ENCODE measurements at places on chromosomes 7 and 10.

- no peak for DNase-seq
These were observed 38.0 kb upstream of the RTKN2 start for GRCh38 chr10:62306663-62307062.

GRCh38 chr7:157703131-157703530 is 366.3 kb downstream of the DNAJB6 start:
- no peak for DNase-seq

- DNase-seq = no peak
These were observed 72.3 kb upstream of the APBB1IP start for GRCh38 chr10:26365681-26366358.

GRCh38 chr7:93890041-93890463 is 501 bp downstream of the TFPI2 start:
- no peak for DNase-seq

GRCh38 chr10:123640016-123640535 is 26.1 kb upstream of the GPR26 start:
- DNase-seq = no peak

DNA sequence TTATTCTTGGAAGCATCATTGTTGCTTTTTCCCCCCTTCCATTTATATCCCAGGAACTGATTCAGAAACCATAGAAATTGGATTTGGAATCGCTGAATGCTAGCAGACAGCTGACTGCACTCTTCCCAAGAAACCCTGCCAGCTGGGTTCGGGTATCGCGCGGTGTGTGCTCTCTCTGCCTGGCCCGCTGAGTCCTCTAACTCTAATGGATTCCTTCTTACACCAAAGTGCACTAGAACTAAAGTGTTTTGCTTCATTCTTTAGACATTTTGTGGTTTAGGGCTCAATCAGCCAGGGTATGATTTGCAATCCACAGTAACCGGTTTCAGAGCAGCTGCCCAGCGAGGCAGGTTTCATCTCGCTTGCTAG is 92.2 kb downstream of the EGFR start:
- DNase-seq = no peak

DNA sequence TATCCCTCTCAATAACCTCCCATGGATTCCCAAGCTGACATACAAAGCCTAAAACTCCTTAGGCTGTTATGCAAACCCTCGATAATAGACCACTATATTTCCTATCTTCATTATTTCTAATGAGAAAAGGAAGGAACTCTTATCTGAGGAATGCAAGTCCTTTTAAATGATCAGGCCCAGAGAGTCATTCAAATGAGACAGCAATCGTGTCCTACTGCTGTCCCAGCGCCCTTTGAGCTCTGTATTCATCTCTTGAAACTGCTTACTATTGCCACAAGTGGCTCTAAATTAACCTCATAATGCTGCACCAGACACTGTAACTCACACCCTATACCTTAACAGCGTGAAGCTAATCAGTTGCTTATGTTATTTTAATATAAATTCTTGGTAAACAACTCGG is 182.1 kb upstream of the NAMPT start:
- DNase-seq = no peak

DNA sequence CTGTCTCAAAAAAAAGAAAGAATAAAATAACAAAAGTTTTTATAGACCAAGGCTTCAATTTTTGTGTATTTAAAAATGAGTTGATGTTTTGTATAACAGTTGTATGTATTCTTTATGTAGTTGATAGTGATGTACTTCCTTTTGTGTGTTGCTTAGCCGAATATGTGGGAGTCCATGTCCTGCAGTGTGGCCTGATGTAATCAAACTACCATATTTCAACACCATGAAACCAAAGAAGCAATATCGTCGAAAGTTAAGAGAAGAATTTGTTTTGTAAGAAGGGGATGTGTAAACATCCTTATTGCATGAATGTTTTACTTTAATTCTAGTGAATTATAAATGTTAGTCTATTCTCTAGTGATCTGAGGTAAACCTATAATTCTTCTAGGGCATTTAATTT is 56.6 kb downstream of the MPLKIP start:
- DNase-seq = no peak

- no peak for DNase-seq
These were observed 270.8 kb upstream of the POM121L12 start for GRCh38 chr7:52764492-52765169.

DNA sequence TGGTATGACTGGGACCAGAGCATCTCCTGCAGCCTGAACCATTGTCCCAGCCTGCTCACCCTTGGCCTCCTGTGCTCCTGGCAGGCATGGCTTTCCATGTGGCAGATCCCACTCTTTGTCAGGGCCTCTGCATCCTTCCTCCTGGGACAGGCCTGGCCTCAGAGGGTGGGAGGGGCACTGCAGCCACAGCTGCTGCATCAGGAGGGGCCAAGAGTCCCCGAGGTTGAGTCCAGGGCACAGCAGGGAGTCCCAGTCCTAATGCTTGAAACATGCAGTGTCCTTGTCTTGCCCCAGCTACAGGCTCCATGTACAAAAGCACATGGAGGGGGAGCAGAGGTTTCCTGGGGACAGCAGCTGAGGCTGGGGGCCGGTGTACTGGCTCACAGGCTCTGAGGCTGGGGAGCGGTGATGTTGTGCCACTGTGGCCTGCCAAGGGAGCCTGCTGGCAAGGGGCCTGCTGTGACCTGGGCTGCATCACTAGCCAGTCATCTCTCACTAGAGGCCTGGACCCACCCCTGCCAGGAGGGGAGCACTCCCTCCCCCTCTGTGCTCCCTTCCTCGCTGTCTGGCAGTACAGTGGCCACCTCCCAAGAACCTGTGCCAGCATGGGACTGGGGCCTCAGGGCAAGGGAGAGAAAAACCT is 144.8 kb downstream of the ZNF248 start:
- DNase-seq = no peak

- DNase-seq = no peak
These were observed 12.9 kb upstream of the INPP5A start for GRCh38 chr10:132524443-132525285.

DNA sequence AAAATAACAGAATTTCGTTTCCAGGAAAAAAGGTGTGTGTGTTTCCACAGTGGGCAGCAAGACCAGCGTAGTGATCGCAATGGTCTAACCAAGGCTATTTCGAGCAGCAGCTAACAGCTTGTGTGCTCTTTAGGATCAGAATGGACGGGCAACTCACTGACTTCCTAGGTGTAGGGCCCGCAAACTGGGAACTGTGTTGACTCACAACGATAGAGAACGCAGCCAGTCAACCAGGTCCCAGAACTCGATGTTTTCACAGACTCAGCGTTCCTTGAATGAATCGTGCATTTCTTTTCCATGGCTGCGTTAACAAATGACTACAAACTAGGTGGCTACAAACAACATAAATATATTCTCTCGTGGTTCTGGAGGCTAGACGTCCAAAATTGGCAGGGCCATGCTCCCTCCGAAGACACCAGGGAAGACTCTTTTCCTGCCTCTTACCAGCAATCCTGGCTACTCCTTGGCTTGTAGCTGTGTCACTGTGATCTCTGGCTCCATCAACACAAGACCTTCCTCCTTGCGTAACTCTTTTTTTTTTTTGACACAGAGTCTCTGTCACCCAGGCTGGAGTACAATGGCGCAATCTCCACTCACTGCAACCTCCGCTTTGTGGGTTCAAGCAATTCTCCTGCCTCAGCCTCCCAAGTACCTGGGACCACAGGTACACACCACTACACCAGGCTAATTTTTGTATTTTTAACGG is 39.1 kb downstream of the PODXL start:
- no peak for DNase-seq

- no peak for DNase-seq
These were observed 87.3 kb upstream of the KAT6B start for GRCh38 chr10:74738985-74739567.

- no peak for DNase-seq
These were observed 4.8 kb upstream of the MTG1 start for GRCh38 chr10:133388973-133389818.

GRCh38 chr7:80729591-80730320 is 91.3 kb downstream of the CD36 start:
- DNase-seq = no peak

GRCh38 chr10:73788864-73789658 is 3.7 kb downstream of the ZSWIM8 start:
- DNase-seq = no peak

GRCh38 chr7:7681191-7681935 is 37.0 kb downstream of the RPA3 start:
- peak; percentile 85 for DNase-seq

DNA sequence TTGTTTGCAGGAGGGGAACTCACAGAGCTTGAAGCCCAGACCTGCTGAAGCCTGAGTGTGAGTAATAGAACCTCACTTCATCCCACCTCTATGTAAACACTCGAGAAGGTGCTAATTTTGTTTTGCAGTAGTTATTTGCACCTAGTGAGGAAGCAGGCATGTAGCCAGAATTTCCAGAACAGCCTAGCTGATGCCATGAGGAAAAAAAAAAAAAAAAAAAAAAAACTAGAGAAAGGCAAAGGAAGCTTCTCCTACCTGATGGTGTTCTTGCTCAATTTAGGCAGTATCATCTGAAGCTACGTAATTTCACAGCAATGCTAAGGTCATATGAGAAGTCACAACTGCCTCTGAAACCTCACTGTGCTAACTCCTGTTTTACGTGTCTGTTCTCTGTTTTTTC is 13.6 kb upstream of the GPR37 start:
- peak; percentile 94 for DNase-seq

- DNase-seq = peak; percentile 12
These were observed 49.7 kb upstream of the DDC start for GRCh38 chr7:50614721-50615518.

GRCh38 chr7:1755783-1756625 is 85.9 kb downstream of the ELFN1 start:
- no peak for DNase-seq

- no peak for DNase-seq
These were observed 59.7 kb upstream of the RAB11FIP2 start for GRCh38 chr10:118106426-118106825.

DNA sequence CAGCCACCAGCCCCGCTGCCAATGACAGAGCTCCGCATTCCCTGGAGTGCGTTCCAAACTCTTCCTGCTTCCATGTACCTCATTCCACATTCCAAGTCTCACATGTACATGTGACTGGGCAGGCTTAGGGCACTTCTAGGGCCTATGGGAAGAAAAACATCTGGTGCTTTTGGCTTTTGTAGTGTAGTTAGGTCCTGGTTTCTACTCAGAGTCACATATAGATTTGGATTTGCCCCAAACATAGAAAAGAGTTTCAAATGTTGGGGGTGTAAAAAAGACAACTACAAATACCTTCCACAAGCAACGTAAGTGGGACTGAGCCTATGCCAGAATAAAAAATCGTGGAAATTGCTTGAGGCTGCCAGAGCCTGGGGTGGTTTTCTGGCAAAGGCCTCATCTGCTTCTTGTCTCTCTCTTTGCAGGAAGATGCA is 84.1 kb downstream of the ZNF467 start:
- DNase-seq = no peak

- no peak for DNase-seq
These were observed 31.1 kb upstream of the MSMB start for GRCh38 chr10:46077141-46077554.

DNA sequence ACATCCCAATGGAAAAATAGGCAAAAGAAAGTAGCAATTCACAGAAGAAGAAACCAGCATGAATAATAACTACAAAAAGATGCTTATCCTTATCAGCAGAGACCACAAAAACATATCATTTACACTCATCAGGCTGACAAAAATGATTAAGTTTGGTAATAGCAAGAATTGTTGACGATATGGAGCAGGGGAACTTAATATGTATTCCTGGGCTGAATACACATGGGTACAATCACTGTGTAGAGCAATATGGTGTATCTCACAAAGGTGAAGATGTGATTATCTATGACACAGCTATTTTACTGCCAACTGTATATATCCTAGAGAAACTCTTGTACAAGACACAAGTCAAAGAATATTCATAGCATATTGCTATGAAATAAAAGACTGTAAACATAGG is 141.8 kb upstream of the NOBOX start:
- no peak for DNase-seq

- DNase-seq = no peak
These were observed 58.8 kb upstream of the ADRA2A start for GRCh38 chr10:111018021-111018420.

DNA sequence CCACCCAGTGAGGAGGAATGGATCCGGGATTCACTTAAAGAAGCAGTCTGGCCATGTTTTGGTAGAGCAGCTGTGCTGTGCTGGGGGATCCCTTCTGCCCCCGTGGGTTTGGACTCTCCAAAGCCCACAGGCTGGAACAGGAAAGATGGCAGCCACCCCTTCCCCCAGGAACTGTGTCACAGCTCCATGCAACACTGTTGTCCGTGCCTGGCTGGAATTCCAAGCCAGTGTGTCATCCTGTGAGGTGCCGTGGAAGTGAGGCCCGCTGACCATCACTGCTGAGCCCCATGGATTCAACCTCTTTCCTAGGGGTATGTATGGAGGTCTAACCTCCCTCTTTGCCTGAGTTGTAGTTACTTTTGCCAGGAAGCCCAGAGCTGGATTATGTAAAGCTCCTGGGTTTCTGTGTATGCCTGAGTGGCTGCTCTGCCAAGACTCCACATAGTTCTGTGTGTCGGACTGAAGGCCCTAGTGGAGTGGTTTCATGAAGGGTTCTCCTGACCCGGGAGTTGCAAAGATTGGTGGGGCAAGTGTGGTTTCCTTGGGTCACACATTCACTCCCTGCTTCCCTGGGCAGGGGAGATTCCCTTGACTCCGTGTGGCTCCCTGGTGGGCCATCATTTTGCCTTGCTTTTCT is 35.1 kb upstream of the PCGF5 start:
- DNase-seq = no peak

DNA sequence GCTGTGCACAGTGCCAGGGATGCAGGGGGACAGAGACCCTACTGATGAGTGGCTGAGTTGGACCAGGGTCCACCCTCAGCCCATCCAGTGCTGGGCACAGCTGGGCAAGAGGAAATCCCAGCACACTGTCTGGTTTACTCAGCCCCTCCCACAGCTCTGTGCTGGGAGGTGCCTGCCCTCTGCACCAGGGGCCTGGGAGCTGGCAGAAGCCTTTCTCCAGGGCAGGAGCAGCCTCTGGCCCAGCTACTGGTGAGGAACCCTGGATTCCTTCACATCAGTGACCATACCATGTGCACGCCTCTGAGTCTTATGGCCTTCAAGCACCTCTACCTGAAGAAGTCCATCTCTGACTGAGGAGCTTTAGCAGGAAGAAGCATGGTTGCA is 25.9 kb upstream of the C10orf71 start:
- DNase-seq = no peak

- DNase-seq = no peak
These were observed 21.7 kb upstream of the WNT16 start for GRCh38 chr7:121307021-121307574.

DNA sequence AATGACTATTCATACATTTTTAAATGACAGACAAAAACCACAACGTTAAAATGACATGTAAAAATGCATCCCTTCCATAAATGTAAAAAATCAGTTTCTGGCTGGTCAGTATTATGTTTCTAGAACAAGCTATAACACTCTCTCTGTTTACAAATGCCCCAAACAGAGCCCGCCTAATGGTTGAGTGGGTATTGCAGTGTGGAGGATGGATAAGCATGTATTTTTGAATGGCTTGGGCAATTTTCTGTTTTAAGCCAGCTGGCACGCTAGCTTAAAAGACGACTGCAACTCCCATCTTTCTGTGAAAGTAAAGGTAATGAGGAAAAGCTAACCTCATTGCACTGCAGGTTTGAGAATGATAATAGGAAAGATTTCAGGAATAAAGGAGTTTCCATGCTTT is 430.7 kb downstream of the PARD3 start:
- no peak for DNase-seq

- no peak for DNase-seq
These were observed 24.1 kb upstream of the FAM180A start for GRCh38 chr7:135772639-135773222.
